ENCODE measurements at places on chromosomes 12 and 14. TPM values are rescaled to one million over a fixed set of nuclear protein-coding genes. Genes with fewer than 3 reads are reported as not detected.

DNA sequence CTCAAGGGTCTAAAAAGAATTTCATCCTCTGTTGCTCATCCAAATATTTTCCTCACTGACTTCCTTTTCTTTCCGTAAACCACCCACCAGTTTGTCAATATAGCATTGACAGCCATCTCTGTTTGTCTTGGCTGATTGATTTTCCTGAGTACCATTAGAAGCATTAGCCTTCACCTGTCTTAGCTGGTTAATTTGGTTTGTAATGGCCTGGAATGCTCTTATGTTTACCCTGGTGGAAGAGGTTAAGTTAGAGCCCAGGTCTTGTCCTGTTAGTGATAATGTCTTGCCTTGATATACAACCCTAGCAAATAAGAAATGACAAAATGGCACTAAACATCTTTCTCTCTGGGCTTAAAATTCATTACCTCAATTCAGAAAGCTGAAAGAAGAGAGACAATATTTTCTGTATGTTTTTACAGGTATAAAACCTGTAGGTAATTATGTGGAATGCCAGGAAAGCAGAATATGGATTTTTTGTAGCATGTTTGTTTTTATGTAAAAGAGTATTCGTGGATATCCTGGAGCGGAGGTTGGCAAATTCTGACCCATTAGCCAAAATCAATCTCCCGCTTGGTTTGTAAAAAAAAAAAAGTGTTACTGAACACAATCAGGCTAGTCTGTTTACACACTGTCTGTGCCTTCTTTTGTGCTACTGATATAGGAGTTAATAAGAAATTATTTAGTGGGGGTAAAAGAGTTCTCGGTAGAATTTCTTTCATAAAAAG is 224.4 kb upstream of the DAAM1 start:
- DNase-seq: no peak

- no peak for DNase-seq
These were observed 58.7 kb upstream of the REP15 start for GRCh38 chr12:27637524-27637923.

DNA sequence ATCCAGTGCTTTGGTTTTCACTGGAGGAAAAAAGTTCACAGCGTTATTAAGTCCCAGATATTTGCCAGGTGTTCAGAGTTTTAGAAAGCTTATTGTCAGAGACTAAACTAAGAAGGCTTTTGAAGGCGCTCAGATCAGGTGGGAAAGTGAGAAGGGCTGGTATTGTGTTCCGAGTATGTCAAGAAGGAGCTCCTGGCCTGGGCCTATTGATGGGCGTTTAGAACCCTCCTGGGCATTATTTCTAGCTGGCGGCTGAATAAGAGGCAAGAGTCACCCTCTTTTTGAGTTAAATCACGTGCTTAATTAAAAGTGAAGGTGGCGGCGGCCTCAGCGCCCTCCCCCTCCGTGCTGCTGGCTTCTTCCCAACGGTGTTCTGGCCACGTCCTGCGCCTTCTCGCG is 20.9 kb upstream of the GNS start:
- no peak for DNase-seq

DNA sequence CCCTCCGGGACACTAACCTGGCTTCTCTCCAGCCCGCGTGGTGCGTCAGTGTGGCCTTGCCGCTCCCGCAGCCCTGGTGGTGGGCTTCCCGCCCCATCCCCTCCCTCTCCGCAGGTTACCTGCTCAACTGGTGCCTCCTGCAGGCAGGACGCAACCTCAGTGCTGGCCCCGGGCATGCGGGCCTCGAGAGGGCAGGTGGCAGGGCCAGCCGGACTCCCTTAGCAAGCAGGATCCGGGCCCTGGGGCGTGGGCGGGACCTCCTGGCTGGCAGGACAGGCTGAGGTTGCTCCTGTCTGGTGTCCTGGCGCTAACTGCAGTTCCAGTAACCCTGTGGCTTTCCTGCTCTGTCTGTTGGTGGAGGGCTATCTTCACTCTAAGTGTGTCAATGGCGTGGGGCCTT is 8.6 kb upstream of the ADSS1 start:
- DNase-seq: no peak

DNA sequence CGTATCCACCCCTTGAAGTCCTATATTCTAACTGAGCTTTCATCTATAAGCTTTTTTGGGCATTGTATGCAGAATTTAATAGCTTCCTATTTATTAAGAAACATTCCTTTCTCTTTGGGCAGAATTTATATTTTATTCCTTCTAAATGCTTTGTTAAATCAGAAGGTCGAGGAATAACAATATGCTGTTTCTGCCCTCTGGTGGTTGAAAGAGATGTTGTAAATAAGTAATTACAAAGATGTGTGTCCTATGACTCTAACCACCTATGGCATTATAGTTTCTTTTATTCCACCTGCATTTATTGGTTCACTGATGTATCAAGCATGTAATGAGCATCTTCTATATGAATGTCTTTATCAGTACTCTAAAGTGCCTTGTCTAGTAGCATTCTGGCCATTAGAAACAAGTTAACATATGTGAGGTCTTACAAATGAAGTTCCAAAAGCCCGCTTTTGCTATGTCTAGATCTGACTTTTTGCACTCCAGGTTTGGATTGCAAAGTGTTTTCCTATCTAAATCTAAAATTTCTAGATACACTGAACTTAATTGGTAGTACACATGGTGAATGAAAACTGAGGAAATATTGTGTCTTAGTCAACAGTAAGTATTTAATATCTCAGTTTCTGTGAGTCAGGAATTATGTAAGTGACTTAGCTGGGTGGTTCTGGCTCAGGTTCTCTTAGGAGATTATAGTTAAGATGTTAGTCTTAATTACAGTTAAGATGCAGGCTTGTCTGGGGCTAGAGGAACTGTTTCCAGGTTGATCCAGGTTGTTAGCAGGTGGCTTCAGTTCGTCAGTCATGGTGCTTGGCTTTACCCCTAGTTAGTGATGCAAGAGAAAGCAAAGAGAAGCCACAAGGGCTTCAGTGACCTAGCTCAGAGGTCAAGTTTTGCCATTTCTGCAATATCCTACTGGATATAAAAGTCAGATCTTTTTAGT is 57.5 kb downstream of the PLEKHA5 start:
- DNase-seq: no peak

DNA sequence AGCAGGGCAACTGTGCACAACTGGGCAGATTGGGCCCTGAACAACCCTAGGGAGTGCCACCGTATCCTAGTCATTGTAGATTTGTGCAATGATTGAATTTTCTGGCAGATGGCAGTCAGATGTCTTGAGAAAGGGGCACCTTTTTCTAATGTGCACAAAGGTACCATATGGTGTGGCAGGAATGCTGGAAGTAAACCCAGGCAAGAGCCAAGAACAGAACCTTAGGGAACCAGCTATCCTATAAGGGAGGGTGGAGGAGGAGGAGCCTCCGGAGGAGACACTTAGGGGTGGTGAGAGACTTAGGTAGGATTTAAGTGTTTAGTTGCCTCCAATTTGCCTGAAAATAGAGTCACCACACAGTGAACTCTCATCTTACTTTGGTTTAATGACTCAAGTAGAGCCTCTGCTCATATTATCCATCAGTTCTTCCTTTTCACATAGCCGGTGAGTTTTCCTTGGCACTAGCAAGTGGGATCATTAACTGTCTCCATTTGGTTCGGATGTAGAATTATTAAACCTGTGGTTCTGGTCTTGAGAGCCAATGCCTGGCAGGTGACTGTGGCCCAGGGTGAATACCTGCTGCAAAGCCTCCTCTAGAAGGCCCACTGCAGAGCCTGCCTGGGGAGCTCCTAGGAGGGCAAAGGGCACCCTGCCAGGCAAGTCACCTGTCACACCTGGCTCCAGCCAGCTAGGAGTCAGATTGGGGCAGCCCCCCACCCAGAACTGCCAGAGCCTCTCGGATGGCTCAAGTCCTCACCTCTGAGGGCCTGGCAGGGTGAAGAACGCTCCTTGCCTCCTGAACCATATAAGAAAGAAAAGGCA is 184.4 kb upstream of the HIF1A start:
- no peak for DNase-seq

SPIC gene
- total RNA-seq: not detected

AMHR2 gene
- 1.3 TPM for total RNA-seq

DHRS2 gene
- not detected for total RNA-seq

BDKRB2 gene
- total RNA-seq: 10.6 TPM
